ENCODE measurements at places on chromosomes 16 and 17.

- DNase-seq = no peak
Measured at GRCh38 chr16:86581458-86581857, 3.1 kb downstream of the FOXL1 start.

DNA sequence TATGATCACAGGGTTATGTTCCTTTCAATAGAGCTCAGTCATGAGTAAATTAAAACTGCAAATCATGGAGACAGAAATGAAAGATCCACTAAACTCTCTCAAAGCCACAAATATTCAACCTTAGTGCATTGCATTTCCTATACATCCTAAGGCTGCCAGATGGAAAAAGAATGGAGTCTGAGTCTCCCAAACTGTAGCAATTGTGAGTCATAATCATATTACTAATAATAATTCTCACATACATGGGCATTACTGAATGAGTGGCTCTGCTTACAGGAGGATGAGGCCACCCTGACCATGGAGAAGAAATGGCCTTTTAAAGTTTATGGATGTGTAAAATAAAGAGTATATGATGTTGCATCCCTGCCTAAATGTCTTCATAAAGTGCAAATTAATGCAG lies 3.2 kb downstream of the CA10 start:
- DNase-seq = no peak

DNA sequence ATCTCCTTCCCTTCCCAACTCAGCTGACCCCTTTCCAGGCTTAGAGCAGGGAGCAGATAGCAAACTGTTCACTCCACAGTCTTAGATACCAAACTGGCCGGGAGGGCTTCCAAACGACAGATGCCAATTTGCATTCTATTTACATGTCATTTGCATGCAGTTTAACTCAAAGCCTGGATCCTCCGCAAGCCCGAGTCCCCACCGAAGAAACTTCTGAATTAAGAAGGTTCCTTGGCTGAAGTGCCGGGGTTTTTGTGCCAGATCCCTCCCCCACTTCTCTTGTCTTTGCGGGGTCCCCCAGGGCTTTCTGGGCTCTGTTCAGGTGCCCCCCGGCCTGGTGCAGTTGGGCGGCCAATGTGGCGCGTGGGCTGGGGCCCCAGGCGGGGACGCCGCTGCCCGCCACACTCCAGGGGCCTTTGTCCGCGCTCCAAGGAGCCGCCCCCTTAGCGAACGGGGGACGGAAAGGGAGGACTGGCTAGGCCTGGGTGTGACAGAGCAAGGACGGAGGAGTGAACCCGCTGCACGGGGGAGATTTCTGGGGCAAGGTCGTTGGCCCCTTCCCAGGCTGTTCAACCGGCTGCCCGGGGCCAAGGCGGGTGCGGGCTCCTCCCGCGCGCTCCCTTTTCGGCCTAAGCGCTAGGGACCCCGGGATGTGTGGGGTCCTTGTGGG lies 1.2 kb downstream of the GPRC5B start:
- DNase-seq = no peak

DNA sequence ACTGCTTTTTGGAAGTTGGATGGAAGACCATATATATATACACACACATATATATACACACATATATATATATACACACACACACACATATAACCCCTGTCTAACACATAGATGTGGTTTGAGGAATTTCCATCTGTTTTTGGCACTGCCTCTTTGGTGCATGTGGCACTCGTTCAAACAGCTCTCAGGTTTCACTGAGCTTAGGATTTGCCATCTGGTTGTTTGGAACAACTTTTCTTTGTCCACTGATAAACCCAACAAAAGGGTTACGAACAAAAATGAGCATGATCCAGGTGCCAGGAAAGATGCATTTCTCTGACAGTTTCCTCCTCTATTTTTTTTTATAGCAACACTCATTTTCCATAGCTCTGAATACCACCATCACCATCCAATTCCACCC lies 14.6 kb upstream of the KCNJ16 start:
- no peak for DNase-seq

DNA sequence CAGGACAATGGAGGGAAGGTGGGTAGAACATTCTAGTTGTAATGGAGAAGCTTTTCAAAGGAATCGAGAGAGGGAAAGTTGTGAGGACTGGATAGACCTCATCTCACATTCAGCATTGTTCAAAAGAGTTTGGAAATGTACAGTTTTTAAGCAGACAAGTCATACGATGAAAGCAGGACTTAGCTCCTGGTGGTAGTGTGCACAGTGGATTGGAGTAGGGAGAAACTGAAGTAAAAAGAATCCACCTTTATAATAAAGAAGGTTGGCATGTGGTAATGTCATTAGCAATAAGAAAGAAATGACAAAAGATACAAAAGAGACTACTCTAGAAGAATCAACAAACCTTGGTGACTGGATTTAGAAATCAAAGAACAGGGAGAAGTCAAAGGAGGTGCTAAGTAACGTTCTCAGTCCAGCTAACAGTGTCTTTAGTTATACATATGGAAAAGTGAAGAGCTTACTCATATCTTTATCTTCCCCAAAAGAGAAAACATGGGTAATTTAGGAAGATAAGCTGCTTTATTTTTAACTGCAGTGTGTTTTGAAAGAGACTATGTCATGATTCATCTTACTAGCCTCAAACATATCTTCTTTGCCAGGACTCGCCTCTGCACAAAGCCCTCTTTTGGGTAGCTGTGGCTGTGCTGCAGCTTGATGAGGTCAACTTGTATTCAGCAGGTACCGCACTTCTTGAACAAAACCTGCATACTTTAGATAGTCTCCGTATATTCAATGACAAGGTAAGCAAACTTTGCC lies 18.7 kb upstream of the EVI2A start:
- DNase-seq = no peak

DNA sequence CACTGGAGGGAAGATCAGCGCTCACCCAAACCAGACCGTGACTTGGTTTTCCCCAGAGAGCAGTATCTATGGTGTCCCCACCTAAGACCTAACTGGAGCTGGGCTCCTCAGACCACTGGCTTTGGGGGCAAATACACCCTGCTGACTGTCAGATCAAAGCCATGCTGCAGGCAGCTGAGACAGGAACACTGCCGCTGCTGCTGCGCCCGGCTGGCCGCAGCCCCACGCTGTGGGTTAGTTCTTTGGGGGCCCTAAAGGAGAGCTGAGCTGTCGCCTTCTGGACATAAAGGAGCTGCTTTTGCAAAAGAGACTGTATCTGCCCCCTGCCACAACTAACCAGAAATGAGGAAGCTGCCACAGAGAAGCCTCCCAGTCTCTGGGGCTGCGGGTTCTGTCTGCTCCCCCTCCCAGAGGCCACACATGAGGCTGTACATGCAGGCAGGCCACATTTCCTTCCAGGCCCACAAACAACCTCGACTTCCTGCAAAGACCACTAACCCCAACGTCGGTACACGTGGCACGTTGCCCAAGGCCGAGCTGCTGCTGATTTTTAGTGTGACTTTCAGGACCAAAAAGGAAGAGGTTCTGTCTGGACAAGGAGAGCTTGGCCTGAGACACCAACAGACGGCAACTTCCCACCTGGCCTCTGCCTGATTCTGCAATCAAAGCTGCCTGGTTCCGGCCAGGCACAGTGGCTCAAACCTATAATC lies 18.2 kb upstream of the ABR start:
- no peak for DNase-seq

GRCh38 chr17:74839990-74840852 lies 19.5 kb downstream of the GRIN2C start:
- DNase-seq = no peak

DNA sequence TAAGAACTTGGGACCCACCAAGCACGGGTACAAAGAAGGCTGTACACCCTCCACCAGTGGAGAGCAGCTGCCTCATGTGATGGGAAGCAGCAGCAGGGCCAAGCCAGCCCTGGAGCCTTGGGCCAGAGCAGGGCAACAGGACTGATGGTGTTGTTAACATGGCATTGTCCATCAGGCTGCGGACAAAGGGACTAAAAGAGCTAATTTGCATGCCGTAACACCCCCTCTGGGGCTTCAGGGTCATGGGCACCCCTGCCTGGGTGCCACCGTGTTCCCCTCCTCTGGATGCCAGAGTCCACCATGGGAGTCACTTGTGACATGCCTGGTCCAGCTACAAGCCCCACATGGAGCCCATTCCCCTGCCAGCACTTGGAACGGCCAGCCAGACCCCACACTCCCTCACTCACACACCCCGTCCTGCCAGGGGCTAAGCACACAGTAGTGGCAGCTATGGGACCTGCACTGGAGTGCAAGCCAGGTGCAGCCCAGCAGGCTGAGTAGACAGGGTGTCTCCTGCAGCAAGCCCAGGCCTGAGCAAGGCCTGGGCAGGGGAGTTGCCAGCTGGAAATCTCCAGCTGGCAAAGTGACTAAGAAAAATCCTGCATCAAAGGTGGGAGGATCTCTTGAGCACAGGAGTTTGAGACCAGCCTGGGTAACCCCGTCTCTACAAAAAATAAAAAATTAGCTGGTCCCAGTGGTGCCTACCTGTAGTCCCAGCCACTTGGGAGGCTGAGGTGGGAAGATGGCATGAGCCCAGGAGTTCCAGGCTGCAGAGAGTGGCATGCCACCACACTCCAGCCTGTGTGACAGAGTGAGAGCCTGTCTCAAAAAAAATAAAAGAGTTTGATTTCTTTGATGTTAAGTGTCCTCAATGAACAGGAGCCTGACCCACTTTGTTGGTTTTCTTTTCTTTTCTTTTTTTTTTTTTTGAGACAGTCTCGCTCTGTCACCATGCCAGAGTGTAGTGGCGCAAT lies 33.7 kb downstream of the NOL11 start:
- no peak for DNase-seq

GRCh38 chr16:65604771-65605170 lies 482.9 kb upstream of the CDH11 start:
- no peak for DNase-seq

DNA sequence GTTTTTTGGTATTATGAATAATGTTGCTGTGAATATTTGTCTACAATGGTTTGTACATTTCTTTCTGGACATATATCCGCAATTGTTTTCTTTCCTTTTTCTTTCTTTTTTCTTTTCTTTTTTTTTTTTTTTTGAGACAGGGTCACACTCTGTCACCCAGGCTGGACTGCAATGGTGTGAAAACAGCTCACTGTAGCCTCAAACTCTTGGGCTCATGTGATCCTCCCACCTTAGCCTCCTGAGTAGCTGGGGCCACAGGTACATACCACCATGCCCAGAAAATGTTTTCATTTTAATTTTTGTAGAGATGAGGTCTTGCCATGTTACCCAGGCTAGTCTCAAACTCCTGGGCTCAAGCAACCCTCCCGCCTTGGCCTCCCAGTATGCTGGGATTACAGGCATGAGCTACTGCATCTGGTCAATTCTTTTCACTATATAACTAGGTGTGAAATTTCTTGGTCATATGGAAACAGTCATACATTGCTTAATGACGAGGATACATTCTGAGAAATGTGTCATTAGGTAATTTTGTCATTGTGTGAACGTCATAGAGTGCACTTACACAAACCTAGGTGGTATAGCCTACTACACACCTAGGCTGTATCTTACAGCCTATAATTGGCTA lies 15.2 kb downstream of the IL21R start:
- DNase-seq = no peak

GRCh38 chr17:76153640-76154039 lies 12.6 kb upstream of the FOXJ1 start:
- DNase-seq = no peak

DNA sequence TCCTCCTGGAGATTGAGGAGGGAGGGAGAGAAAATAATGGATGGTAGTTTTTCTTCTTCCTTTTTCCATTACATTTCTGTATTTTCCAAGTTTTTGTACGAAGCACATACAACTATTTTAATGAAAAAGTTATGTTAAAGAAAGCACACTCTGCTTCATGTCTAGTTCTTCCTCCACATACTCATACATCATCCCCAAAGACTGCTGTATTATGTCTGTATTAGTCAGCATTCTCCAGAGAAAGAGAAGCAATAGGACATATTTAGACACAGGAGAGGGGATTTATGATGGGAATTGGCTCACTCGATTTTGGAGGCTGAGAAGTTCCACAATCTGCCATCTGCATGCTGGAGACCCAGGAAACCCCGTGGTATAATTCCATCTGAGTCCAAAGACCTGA lies 10.1 kb upstream of the ACSM2A start:
- DNase-seq = no peak

DNA sequence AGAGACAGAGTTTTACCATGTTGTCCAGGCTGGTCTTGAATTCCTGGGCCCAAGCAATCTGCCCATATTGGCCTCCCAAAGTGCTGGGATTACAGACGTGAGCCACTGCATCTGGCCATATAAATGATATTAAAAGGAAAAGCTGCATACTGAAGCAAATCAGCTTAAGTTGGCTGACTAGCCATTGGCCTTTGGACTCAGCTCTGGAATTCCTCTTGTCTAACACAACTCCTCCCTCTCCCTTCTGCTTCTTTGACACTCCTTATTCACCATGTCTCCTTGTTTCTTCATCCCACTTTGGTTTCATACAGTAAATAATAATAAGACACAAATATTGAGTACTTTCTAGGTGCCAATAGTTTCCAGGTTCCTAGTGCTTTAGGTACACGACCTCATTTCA lies 7.5 kb downstream of the KRT12 start:
- DNase-seq = no peak

GRCh38 chr17:18143044-18143936 lies 34.7 kb downstream of the MYO15A start:
- DNase-seq = no peak

GRCh38 chr16:68244481-68244902 lies 681 bp upstream of the PLA2G15 start:
- no peak for DNase-seq

DNA sequence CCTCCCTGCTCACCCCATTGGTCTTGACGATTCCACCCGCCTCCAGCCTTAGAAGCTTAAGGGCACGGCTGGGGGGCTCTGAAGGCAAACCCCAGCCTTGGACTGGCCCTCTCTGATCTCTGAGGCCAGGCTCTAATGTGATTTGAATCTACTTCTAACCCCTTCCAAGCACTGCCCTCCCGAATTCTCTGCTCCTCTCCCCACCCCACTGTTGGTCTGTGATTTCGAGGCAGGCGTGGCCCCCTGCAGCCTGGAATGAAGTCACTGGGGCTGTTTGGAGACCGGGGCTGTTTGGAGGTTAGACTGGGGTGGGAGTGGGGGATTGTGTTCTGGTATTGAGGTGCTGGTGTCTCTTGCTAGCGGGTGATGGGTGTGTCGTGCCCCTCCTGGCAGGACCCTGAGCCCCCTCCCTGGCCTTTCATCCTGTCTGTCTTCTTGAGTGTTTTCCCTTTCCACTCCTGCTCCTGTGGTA lies 2.2 kb downstream of the GRB7 start:
- DNase-seq = no peak

DNA sequence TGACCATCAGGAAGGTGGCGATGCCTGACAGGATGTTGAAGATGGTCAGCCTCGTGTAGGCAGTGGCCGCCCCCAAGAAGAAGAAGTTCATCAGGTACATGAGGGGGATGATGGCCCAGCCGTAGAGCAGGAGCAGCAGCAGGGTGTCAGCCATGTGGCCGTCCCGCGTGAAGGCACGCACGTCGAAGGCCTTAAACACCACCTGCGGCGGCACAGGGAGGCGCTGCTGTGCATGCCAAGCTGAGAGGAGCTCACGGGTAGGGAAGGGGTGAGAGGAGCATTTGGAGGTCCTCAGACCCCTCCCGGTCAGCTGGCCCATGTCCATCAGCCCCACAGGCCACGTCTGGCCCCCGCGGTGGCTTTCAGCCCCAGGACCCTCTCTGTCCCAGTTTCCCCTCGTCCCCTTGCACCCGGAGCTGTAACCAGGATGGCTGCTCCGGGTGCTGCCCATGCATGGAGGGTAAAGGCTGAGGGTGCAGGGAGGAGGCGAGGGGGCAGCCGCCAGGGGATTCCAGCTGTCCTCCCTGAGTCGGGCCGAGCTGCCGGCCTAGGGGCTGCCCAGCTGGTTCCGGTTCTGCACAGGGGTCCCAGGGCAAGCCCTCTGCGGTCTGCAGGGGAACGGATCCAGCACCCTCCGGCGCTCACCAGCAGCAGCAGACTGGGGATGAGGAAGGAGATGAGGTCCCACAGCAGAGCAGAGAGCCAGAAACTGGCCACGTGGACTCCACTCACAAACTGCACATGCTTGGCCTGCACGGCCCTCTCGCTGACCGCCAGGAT lies 17.1 kb upstream of the RNPS1 start:
- DNase-seq = no peak

All from cerebellar nuclear complex (tissue), 1 donor.